ENCODE measurements at places on chromosomes 12 and 14.

- no peak for DNase-seq
Measured at GRCh38 chr12:96211988-96212387, 17.8 kb downstream of the ELK3 start.

GRCh38 chr14:69475194-69475818 is 9.2 kb upstream of the PLEKHD1 start:
- DNase-seq, result no peak

DNA sequence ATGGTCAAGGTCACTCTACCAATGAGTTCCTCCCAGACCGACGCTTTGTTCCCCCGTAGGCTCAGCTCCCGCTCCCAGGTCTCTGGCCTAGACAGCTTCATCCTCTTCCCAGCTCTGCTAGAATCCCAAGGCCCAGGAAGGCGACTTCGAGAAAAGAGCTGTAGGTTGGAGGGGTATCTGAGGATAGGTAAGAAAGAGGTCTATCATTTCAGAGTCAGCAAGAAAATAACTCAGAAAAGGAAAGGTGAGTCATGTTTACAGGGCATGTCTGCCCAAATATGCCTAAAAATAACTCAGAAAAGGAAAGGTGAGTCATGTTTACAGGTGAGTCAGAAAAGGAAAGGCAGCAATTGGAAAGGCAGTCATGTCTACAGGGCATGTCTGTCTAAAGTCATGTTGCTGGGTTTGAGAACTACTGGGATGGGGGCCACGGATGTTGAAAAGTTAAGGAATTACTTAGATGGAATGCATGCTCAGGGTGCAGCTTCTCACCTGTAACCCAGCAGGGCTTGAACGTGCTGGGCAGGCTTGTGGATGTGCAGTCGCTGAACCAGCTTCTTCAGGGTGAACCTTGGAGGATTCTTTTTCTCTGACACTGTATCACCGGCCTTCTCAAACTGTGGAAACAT is 12.2 kb downstream of the TEP1 start:
- peak; percentile 74 for DNase-seq

GRCh38 chr12:106080041-106080790 is 58.5 kb downstream of the NUAK1 start:
- DNase-seq, result no peak

DNA sequence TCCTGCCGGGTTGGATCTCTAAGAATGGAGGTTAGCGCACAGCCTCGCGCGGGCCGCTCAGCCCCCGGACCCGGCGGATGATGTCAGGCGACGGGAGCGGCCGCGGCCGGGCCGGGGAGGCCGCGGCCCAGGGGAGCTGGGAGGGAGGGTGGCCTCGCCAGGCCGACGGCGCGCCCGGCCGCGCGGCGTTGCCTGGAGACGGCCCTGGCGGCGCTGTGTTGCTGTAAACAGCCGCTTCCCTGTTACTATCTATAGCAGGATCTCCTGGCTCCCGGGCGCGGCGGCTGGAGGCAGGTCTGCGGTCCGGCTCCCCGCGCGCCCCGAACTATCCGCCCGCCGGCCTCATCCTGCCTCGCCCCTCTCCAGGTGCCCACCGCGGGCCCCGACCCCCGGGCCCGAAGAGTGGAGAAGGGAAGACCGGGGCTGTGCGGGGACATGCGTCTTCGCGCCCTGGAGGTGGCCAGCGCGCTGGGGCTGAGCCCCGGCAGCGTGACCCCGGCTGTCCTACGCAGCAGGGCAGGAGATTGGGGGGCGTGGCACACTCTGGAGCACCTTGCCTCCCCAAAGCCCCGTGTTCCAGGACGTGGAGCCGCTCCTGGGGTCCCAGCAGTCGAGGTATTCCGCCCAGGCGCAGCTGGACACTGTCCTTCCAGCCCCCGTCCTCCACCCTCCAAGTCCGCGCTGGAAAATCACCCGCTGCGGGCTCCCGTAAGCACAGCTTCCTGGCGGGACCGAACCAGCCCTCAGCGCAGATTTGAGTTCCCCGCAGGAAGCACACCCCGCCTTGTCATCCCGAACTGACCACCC is 1.4 kb upstream of the FOS start:
- no peak for DNase-seq

- DNase-seq, result no peak
Measured at GRCh38 chr12:42641221-42641885, 51.8 kb upstream of the PRICKLE1 start.

GRCh38 chr12:14186193-14186502 is 179.3 kb upstream of the ATF7IP start:
- DNase-seq, result no peak

DNA sequence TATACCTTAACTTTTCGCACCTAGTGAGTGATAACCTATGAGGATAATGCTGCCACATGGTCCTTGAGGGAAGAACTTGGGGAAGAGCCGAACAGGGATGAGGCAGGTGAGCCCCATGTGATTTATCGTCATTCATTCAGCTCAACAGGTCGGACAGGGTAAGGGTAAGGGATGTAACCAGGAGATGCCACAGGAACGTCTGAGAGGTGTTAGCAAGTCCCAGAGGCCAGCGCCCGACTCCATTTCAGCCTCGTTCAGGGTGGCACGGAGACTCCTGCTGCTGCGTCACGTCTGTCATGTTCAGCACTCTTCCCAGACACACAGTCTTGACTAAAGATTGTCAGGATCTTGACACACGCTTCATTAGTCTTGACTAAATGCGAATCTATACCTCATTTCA is 23.4 kb upstream of the TIGAR start:
- no peak for DNase-seq

DNA sequence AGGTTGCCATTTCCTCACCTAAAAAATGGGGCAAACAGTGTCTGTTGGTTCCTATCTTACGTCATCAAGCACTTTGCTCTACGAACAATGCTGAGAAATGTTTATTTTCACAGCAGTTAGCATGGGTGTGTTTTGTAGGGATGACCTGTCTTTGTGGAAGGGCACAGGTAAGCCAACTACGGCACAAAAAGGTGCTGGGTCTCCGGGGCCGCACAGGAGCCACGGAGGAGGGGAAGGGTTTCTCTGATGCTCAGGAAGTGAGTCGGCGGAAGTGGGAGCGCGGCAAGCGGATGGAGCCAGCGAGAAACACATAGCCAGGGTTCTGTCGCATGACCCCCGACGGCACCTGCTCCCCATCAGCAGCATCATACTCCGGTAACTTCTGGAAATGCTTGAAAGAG is 65.6 kb upstream of the TCL1B start:
- no peak for DNase-seq

- DNase-seq, result no peak
Measured at GRCh38 chr12:9651265-9651729, 18.2 kb upstream of the CLEC2D start.

GRCh38 chr12:54030442-54030801 is 2.2 kb downstream of the HOXC6 start:
- DNase-seq, result no peak

- no peak for DNase-seq
Measured at GRCh38 chr12:27974735-27975221, 2.2 kb upstream of the PTHLH start.

DNA sequence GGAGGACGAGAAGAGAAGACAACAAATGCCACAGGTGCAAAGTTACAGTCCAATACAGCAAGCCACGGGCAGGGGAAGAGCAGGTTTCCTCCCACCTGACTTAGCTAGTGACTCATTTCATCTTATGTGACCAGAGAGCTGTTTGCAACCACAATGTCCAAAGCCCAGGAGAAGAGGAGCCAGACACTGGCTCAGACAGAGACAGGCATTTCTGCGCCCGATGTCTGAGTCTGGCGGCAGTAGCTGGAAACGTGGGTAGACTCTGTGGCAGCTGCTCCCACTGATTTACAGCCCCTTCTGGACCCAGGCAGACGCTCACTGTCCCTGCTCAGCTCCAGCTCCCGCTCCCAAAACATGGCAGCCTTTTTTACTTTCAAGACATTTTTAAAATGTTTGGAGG is 60.0 kb downstream of the CHGA start:
- DNase-seq, result no peak

DNA sequence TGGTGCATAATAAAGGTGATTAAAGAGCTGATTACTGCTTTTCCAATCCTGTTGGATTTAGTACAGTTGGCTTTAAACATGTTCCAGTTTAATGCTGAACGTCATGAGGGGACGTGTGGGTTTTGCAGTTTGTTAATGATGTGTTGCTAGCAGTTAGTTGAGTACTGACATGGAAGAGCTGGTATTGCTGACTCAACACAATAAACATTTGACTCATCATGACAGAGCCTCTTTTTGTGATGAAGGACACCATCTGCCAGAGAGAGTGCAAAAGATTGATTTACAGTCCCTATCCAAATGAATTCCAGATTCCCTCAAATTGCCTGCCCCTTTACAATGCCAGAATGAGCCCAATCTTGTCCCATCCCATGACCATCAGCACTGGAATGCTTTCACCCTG is 346.2 kb upstream of the PRICKLE1 start:
- no peak for DNase-seq

GRCh38 chr12:92630968-92631367 is 71.8 kb upstream of the PLEKHG7 start:
- DNase-seq, result no peak

- DNase-seq, result peak; percentile 46
Measured at GRCh38 chr14:99682809-99683618, 1.1 kb upstream of the CYP46A1 start.

- DNase-seq, result no peak
Measured at GRCh38 chr14:31239741-31240140, 32.1 kb upstream of the HECTD1 start.

GRCh38 chr14:88882236-88882635 is 57.8 kb downstream of the TTC8 start:
- no peak for DNase-seq

DNA sequence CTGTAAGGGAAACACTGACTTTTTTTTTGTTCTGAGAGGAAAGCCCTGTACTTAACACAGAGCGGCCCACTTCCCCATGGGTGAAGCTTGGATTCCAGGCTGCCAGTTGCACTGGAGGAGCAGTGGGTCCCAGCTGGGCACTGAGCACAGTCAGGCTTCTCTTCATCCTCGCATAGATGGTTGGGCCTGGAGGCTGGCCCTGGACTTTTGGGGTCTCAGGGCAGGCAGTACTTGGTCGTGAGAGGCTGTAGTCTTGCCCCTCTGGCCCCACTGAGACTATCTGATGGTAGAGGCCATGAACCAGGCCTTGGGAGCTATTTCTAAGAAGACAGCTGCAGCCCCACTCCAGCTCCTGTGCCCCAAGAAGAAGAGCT is 6.2 kb upstream of the LHX5 start:
- DNase-seq, result no peak

GRCh38 chr12:65454115-65454787 is 175.8 kb downstream of the MSRB3 start:
- no peak for DNase-seq

DNA sequence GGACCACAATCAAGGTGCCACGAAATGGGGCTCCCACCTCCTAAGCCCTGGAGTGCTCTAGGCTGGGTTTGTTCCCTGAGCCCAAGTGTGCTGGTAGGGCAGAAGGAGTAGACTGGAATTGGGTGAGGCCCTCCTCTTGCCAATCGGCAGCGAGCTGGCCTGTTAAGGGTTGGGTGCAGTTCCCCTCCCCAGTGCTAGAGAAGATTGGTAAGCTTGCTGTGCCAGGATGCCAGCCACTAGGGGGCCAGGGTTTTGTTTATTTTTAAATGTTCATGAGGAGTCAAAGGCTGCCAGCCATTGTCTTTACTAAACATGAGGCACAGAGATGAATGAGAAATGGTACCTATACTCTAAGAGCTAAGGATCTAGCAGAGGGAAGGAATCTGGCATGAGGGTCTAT is 79.7 kb downstream of the SPTB start:
- DNase-seq, result peak; percentile 36

DNA sequence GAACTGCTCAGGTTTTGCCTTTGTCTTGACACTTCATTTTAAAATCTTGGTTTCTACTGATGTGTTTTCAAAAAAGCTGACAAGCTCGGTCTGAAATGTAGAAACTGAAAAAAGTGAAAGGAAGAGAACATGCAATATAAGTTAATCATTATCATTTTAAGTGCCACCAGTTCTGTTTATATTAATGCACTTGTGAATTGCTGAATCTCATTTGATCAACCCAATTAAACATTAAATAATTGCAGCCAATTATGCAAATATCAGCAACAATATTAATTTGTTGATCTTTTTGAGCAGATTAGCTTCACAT is 133.8 kb downstream of the BCAT1 start:
- DNase-seq, result no peak

GRCh38 chr12:57106021-57106708 is 5.0 kb downstream of the STAT6 start:
- no peak for DNase-seq

DNA sequence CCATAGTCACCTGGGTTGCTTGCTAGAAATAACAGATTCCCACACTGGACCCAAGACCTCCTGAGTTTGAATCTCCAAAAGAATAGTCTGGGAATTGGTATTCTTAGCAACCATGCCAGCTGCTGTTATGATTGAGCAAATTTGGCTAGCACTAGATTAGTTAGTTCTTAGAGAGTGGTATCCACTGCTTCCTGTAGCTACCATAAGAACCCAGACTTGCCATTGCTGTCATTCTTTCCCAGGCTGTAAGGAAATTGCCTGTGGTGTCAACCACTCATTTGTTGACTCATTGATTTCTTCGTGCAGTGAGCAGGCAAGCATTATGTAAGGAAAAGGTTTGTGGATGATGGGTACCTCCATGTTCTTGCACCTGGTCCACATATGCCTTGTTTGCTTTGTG is 201.8 kb upstream of the RGS6 start:
- no peak for DNase-seq

- no peak for DNase-seq
Measured at GRCh38 chr12:20105943-20106342, 262.4 kb upstream of the PDE3A start.

DNA sequence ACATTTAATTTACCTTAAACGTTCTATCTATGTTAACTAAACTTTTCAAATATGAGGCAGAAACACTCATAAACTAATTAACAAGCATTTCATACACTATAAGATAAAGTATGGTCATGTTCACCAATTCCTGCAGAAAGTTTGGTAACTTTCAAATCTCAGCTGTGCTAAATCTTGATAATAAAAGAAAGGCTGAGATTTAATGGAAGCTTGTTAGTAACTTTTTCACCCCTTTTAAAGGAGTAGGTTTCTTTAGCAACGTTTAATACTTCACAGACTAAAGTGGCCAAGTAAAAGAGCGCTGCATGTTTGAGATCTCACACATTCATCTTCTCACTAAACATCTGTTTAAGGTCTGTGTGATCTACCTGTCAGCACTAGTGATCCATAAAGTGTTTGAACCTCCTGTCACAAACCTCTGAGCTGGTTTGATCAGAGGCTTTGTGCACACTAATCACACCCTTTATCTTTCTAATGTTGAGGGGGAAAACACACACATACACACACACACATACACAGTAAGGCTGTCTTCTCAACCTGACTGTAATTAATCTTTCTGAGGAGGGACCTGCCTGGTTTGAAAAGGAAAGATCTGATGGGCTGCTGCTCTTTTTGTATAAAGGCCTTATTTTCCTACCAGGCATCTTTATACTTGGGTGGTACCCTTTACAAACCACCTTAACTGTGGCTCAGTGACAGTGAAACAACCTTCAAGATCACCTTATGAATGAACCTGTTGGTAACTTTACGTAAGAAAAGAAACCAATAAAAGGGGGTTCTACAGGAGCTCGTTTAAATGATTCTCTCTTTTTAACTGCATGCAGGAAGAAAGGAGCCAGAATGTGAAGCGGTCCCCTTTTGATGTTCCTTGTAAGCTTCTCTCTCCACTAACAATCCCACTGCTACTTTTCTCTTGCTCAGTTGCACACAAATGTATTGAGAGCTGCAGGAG is 244.2 kb downstream of the SOX5 start:
- DNase-seq, result no peak

- no peak for DNase-seq
Measured at GRCh38 chr12:81255456-81255855, 177.6 kb downstream of the ACSS3 start.

- DNase-seq, result no peak
Measured at GRCh38 chr14:35883677-35884293, 57.6 kb downstream of the BRMS1L start.
